Activated naive CD4-positive, alpha-beta T cell treated with Interleukin-2 at 50 U/mL for 16 hours (primary cell): ENCODE measurements at places on chromosomes 11 and 22.

GRCh38 chr11:19352771-19353160, 112.0 kb upstream of the E2F8 start:
- DNase-seq, result no peak

DNA sequence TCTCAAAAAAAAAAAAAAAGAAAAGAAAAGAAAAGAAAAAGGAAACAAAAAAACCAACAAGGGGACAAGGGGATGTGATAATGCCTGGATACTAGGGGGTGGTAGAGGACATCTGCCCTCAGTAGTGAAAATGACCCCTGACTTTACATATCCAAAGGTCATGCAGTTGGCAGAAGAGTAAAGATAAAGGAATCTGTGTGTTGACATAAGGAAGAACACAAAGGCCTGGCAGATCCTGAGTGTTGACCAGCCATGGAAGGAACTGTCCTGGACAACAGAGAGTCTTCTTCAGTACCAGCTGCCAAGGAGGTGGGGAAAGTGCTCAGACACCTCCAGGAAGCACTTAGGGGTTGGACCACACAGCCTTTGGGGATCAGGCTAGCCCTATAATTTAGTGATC, 12.6 kb downstream of the SLC43A1 start:
- no peak for DNase-seq

DNA sequence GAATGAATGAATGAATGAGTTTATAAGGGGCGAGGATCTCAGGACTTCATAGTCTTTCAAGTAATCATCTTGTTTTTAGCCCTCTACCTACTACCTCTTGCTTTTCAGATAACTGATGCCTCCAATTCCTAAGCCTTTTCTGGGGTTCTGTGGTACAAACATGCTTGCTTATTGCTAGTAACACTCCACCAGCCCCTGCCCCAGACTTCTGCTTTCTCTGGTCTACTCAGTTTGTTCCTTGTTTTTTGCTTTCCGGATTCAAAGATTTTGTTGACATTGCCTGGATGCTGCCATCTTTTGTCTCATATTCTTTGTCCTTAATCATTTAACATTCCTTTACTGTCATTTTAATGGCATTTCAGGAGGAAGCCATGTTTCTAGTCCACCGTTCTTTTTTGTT, 8.9 kb upstream of the TMEM9B start:
- no peak for DNase-seq

GRCh38 chr22:40747361-40747760, 68.1 kb downstream of the MCHR1 start:
- no peak for DNase-seq

DNA sequence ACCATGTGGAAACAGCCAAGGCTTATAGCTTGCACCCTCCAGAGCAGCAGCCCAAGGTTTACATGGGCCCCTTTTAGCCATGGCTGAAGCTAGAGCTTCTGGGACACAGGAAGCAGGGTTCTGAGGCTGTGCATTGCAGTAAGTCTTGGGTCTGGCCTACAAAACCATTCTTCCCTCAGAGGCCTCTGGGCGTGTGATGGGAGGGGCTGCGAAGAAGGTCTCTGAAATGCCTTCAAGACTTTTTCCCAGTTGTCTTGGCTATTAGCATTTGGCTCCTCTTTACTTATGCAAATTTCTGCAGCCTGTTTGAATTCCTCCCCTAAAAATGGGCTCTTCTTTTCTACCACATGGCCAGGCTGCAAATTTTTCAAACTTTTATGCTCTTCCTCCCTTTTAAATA, 109.5 kb downstream of the BBOX1 start:
- no peak for DNase-seq

- DNase-seq, result no peak
These were observed 8.9 kb upstream of the APOBEC3G start for GRCh38 chr22:39068033-39068785.

DNA sequence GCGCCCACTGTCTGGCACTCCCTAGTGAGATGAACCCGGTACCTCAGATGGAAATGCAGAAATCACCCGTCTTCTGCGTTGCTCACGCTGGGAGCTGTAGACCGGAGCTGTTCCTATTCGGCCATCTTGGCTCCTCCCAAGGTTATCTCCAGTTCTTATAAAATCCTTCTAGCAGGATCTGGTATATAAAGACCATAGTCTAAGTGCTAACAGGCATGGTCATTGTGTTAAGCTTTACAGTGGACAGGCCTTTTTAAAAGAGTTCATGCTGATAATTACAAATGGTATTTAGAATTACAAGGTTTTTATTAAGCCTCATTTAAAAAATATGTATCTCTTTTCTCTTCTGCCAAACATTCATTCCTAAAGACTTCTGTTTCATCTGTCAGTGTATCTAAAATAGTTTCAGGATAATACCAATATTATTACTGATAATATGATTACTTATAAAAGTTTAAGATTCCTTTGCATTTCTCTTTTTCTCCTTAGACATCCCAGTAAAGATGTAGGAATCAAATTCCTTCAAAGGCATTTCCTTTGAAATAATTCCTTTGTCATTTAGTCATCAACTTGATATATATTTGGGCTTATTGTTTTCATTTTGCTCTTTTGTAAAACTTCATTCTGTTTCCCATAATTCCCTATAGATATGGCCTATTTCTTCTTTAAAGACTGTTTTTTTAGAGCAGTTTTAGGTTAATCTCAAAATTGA, 20.7 kb downstream of the DDX10 start:
- DNase-seq, result no peak

- DNase-seq, result peak; percentile 75
These were observed 16.6 kb downstream of the IL10RA start for GRCh38 chr11:118002541-118003423.

DNA sequence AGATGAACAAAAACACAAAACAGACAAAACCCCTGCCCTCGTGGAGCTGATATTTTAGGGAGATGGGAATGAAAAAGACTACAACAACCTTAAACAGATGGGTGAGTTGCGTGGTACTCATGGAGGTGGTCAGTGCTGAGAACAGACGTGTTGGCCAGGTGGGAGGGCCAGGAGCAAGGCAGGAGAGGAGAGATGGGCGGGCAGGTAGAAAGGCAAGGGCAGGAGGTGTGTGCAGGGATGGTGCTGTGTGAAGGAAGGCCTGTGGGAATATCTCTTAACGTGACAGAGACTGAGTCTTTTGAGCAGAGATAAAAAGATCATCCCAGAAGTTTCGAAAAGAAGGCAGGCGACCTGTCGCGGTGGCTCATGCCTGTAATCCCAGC, 7.0 kb downstream of the GAL start:
- DNase-seq, result no peak

GRCh38 chr11:59053387-59053786, 32.7 kb upstream of the GLYATL1B start:
- DNase-seq, result peak; percentile 82

DNA sequence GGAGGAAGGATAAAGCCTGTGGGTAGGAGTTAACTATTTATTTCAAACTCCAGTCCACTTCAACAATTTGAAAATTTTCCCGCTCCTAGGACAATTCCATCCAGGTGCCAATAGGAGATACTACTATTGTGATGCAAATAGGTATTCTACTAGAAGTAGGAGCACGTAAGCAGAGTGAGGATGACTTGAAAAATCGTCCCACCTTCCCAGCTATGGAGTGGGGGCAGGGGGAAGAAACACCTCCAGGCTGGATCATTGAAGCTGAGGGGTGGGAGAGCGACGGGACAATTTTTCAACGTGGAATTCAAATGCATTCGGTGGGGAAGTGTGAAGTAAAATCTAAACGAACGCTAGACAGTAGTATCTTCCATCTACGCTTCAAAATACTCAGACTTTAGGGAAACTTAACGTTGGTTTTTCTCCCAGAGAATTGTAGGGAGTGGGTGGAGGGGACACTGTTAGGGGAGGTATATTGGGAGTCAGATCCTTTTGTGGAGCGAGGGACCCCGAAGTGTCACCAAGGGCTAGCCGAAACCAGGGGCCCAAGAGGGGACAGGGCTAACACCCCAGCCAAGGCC, 523 bp upstream of the ARHGAP42 start:
- DNase-seq, result no peak

DNA sequence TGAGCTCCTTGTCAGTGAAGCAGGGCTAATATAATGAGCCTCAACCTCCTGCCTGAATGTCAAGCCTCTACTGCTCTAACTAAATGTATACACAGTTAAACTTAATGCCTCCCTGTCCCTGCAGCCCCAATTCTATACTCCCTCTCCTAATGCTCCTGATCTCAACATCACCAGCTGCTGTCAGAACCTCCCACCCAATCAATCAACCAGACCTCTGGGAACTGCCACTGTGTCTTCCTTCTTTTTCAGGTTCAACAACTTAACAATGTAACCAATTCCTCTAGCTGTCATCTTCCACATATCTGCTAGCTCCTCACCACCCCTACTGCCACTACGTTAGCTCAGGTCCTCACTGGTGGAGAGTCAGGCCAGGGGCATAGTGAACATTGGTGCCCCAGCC, 339.8 kb upstream of the NARS2 start:
- DNase-seq, result no peak

GRCh38 chr11:14073849-14074476, 111.4 kb downstream of the SPON1 start:
- DNase-seq, result no peak

- no peak for DNase-seq
These were observed 45.0 kb upstream of the NNMT start for GRCh38 chr11:114250993-114251814.

- no peak for DNase-seq
These were observed 5.6 kb downstream of the CD5 start for GRCh38 chr11:61107888-61108287.
